ENCODE measurements at places on chromosomes 3 and 15. TPM values are rescaled to one million over a fixed set of nuclear protein-coding genes. Genes with fewer than 3 reads are reported as not detected.

DNA sequence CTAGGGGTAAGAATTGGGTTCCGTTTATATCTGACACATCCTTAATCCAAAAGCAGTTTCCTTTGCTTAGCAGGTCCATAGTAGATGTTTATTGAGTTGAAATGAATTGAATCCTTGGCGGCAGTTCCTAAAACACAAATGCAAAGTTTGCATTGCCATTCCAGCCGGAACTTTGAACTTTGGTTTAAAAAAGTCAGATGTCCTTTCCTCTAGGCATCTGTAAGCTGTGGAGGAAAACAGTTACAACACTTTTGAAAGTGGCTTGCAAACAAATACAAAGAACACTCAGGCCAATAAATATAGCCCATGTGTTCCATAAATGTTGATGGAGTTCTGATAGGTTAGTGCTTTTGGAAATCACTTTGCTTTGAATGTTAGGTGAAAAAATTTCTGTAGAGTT, 374.7 kb upstream of the RARB start:
- DNase-seq: no peak

The TMEM158 gene
- total RNA-seq: 5.7 TPM

The DNAH1 gene
- total RNA-seq: 9.9 TPM

GRCh38 chr15:33844186-33844585, 124.1 kb upstream of the CHRM5 start:
- DNase-seq: no peak

The FMN1 gene
- 37.1 TPM for total RNA-seq

- no peak for DNase-seq
Measured at GRCh38 chr15:74808840-74809229, 3.8 kb upstream of the LMAN1L start.

The AADACL2 gene
- 0.22 TPM for total RNA-seq

- no peak for DNase-seq
Measured at GRCh38 chr3:99774467-99774866, 43.2 kb upstream of the CMSS1 start.

DNA sequence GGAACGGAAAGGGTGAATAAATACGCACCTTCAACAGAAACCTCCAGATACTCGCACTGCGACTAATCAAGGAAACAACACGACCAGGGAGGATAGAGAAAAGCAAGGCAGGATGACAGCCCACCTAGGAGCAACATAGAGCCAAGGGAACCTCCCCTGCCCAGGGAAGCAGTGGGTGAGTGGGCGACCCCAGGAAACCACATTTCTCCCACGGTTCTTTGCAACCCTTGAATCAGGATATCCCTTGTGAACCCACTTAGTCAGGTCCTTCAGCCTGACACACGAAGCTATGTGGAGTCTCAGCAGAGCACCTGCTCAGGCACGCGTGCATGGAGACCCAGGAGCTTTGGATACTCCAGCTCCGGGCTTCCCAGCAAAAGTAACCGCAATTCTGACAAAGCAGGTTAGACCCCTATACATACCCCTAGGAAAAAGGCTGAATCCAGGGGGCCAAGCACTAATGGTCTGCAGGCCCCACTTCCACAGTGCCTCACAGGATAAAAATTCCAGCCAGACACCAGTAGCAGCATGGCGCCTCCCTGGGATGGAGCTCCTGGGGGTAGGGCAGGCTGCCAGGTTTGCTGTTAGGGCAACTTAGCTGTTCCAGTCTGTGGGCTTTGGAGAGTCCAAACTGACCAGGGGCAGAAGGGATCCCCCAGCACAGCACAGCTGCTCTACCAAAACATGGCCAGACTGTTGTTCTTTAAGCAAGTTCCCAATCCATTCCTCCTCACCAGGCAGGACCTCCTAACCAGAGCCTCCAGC, 38.4 kb upstream of the PXYLP1 start:
- no peak for DNase-seq

The ARGFX gene
- total RNA-seq: not detected

The DGKG gene
- 1.7 TPM for total RNA-seq

DNA sequence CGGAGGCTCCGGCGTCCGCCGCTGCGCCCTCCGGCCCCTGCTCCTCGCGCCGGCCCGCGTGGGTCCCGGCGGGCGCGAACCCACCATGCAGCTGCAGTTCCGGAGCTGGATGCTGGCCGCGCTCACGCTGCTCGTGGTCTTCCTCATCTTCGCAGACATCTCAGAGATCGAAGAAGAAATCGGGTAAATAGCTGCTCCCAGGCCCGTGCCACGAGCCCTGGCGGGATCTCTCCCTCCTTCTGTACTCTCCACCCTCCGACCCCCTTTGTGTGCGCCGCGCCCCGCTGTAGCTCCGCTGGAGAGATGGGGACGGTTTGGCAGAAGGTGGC, 263 bp downstream of the ST8SIA2 start:
- DNase-seq: no peak

DNA sequence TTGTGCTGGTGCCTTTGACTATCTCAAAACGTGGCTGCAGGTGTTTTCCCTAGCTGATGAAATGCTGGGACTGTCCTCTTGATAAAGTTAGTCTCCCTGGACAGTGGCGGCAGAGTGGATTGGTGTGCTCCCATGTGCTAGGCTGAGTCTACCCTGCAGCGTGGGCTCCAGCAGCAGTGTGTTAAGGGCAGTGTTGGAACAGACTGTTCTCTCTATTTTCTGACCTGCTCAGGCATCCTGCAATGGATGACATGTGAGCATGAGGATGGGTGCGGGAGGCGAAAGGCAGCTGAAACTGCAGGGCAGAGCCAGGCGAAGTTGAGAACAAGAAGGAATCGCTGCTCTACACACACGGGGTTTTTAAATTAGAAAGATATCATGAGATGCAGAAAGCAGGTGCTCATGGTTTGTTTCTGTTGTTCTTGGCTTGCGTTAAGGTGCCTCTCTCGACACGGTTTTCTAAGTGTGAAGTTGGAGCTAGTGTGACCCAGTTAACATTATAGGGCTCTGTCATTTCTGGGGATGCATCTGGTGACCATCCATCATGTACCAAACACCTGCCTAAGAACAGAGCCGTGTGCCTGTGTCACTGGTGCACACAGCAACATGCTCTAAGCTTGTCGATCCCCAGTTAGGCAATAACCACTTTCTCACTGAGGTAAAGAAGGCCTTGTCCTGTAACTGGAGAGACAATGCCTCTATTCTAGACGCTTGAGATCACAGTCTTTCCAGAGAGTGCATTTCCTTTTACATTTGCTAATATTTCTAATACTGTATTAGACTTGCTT, 44.3 kb downstream of the SLCO3A1 start:
- no peak for DNase-seq

The ERICH6 gene
- total RNA-seq: 0.29 TPM

The SI gene
- total RNA-seq: 1.0 TPM

The DOCK3 gene
- total RNA-seq: 0.51 TPM

DNA sequence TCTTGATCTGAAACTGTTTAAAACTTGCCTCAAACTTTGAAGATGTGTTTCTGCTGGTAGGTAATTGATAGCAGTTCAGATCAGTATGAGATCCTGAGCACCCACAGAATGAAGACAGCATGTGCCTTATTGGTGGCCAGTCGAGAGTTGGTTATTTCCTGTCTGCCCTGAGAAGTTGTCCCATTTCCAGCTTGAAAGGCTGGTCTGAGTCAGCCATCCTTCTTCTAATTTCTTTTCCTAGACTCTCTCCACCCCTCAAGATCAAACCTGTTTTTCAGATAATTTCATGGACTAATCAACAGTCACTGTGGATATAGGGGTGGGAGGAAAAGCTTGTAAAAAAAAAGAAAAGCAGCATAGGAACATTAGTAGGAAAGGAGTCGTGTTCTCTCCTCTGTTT, 464.4 kb downstream of the FOXP1 start:
- no peak for DNase-seq

DNA sequence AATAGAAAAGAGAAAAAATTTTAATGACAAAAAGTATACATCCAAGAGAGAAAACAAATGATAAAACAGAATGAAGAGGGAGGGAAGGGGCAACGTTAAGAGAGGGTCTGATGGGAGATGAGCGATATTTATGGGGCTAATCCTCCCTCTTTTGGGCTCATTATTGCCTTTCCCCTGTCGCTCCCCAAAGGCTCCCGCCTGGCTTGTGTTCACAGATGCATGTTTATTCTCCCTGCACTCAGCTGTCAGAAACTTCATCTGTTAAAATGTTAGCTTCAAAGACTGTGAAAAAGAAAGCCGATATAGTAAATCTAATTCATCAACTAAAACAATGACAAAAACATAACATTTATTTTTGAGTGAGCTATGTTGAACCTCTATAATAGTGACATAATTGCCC, 74.3 kb downstream of the GABRB3 start:
- no peak for DNase-seq

The ZPLD1 gene
- total RNA-seq: not detected

- no peak for DNase-seq
Measured at GRCh38 chr3:139332092-139332491, 11.7 kb upstream of the MRPS22 start.

The IL20RB gene
- total RNA-seq: 3.6 TPM

The SLC35G2 gene
- 19.5 TPM for total RNA-seq

GRCh38 chr3:156559321-156559720, 4.4 kb upstream of the SSR3 start:
- no peak for DNase-seq

Data from mesenteric fat pad (tissue), 1 donor.